Stimulated activated CD4-positive, alpha-beta T cell treated with anti-CD3 and anti-CD28 coated beads, Interleukin-1b, Interleukin-23, amount 100 ng/mL, for 1 hour (primary cell): ENCODE measurements at places on chromosomes 3 and 15.

DNA sequence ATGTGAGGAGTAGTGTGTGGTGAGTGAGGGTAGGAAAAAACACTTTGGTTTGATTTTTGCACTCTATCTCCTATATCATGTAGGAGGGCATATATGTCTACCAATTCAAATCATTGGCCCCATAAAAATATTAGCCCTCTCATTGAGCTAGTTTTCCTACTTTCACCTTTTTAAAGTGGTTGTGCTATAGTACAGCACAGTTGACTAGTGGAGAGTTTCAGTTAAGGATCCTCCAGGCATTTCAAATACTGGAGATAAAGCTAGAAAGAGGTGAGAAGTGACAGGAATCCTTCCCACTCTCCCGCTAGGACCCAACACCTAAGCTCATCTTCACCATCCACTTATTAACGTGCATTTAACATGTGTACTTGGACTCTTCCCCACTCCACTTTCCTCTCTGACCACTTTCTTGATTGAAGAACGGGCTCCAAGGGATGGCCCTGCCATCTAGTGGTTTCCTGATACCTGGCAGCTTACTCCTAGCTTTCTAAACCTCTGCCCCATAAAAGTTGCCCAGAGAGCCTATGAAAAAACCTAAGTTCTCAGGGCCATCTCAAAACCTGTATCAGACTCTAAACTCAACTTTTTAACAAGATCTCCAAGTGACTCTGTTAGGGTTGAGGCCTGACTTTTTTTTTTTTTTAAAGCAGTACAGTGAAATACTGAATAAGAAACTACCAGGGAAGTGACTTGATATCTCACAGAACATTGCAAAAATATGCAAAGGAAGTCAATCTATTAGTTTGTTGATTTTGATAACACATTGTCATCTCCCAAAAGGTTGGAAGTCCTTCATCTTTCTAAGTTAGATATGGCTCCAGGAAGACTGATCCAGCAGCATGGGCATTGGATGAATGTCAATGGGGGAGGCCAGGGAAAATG lies 17.9 kb downstream of the IL12A start:
- DNase-seq: no peak

- no peak for DNase-seq
These were observed 45.7 kb upstream of the LCTL start for GRCh38 chr15:66611257-66612053.

- DNase-seq: peak; percentile 8
These were observed 507 bp upstream of the JMJD7 start for GRCh38 chr15:41827290-41827879.

- no peak for DNase-seq
These were observed 19.7 kb upstream of the TCAIM start for GRCh38 chr3:44318891-44319311.

GRCh38 chr3:137972396-137972795 lies 37.6 kb upstream of the CLDN18 start:
- no peak for DNase-seq

- DNase-seq: no peak
These were observed 184.3 kb upstream of the LINGO1 start for GRCh38 chr15:77816983-77817382.

GRCh38 chr3:58392181-58392580 lies 41.5 kb downstream of the PDHB start:
- no peak for DNase-seq

DNA sequence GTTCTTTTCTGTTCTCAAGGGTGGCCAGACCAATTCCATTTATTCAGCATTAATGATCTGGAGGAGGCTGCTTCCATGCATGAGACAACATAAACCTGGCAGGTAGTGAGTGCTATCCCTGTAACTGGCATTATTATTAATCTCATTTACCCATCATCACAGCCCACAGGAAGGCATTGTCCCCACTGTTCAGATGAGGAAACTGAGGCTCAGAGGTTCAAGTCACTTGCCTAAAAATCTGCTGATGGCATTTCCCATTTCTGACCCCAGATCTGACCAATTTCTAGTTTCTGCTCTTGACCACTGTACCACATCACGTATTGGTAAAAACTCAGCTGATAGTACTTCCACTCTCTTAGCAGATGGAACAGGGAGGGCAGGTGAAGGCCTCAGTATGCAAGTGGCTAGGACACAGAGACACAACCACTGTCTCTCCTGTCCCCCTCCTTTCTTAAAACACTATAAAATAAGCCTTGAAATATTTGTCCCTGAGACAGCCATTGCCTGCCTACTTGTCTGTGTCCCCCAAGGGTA lies 36.1 kb downstream of the TRANK1 start:
- no peak for DNase-seq

GRCh38 chr15:66951531-66952320 lies 113.7 kb upstream of the SMAD3 start:
- no peak for DNase-seq

- no peak for DNase-seq
These were observed 1459.5 kb downstream of the ZPLD1 start for GRCh38 chr3:103894162-103894822.

DNA sequence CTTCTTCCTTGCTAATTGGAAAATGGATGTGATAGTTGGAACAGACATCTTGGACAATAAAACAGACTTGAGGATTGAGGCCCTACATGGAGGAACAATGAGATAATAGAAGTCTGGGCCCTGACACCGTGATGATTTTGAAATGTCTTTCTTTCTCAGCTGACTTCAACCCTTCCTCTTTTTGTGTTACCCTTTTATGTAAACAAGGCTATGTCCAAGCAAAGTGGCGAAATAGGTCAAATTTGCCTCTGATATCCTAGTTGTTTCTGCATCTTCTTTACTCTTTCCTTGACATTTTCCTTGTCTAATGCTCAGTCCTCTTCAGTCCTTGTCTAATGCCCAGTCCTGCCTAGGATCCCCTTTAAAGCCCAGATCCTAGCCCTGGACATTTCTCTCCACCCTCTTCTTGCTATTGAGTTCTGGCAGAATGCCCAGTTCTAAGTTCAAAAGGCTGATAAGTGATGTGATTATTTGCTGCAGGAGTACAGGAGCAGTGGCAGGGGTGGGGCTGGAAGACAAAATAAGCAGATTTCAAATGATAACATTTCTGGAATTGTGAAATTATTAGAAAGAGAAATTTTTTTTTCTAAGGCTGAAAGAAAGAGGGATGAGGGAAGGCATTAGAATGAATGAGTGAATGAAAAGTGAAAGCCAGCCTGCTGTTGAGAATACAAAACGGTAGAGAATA lies 6.5 kb upstream of the VPS8 start:
- DNase-seq: no peak

- no peak for DNase-seq
These were observed 34.7 kb downstream of the RPL22L1 start for GRCh38 chr3:170835336-170835735.

GRCh38 chr3:155739154-155739553 lies 5.7 kb downstream of the PLCH1 start:
- DNase-seq: no peak

DNA sequence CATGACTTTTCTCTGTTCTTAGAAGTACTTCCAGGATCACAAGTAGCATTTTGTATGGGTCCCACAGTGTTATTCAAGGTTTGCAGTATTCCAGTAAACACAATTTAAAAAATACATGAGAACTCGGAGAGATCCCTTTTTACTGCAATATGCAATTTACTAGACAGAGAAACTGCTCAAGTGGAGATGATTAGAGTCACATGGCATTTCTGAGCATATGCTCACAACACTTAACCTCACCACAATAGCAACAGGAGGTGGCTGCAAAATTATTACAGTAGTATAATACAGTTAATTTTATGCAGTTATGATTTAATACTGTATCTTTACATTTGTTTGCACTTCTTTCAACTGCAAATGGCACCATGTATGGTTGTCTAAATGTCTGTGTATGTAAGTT lies 87.5 kb downstream of the PIK3CB start:
- DNase-seq: no peak

GRCh38 chr3:49415931-49416601 lies 3.8 kb downstream of the TCTA start:
- DNase-seq: peak; percentile 7

GRCh38 chr3:149122721-149123578 lies 6.5 kb upstream of the HPS3 start:
- no peak for DNase-seq
